ENCODE measurements at places on chromosomes 12 and 14.
A peak's percentile ranks its signal among the peaks of the same experiment; 100 is the strongest.

DNA sequence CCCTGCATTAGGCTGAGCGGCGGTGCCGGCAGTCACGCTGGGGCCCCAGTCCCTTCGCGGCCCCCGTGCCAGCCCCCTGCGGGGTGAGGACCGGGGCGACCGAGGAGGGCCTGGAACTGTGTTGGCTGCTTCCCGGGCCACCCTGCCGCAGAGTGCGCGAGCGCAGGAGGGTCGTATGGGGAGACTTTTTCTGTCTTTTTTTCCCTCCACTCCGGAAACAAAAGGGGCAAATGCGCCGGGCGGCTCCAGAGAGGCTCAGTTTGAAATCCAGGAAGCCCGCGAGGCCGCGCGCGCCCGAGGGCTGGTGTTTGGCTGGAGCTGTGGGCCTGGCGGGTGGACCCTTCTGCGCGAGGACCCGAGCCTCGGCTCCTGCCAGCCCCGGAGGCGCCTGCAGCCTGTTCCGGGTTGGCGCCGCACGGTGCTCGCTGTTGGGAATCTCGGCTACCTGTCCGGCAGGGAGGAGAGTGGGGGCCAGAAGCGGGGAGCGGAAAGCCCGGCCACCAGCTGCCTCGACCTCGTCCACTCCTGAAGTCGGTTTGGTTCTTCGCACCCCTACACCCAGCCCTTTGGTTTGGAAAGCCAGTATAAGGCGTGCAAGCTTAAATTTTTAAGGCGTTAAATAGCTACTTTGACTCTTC lies 638 bp downstream of the PLEKHG3 start:
- DNase-seq: no peak

DNA sequence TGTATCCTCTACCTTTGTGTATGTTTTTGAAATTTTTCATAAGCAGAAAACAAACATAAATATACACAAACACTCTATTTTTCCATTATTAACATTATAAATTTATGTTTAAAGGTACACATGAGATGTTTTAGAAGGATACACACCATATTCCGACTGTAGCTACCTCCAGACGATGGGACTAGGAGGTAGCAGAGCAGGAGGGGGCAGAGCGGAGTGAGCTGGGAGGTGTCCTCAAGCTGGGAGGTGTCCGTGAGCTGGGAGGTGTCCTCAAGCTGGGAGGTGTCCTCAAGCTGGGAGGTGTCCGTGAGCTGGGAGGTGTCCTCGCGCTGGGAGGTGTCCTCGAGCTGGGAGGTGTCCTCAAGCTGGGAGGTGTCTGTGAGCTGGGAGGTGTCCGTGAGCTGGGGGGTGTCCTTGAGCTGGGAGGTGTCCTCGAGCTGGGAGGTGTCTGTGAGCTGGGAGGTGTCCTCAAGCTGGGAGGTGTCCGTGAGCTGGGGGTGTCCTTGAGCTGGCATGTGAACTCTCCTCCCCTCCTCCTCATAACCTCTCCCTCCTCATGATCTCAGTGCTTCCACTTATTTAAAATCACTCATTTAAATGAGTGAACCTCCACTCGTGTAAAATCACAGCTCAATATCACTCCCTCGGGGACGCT lies 346.9 kb upstream of the SFSWAP start:
- no peak for DNase-seq

DNA sequence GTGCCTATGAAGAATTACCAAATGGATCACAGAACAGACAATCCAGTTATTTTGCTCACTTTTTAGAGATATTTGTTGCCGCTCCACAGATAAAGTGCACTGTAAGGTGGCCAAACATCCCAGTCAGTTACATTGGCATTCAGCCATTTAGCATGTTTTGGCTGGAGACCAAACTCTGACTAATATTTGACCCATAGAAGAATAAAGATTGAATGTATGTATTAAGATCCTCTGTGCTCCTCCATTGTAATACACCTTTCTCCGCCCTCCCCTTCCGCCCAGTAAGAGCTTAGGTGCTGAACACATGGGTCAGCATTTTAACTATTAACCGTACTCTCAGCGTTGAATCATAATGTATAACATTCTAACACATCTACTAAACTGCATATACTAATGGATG lies 163.4 kb downstream of the ANO6 start:
- DNase-seq: no peak

DNA sequence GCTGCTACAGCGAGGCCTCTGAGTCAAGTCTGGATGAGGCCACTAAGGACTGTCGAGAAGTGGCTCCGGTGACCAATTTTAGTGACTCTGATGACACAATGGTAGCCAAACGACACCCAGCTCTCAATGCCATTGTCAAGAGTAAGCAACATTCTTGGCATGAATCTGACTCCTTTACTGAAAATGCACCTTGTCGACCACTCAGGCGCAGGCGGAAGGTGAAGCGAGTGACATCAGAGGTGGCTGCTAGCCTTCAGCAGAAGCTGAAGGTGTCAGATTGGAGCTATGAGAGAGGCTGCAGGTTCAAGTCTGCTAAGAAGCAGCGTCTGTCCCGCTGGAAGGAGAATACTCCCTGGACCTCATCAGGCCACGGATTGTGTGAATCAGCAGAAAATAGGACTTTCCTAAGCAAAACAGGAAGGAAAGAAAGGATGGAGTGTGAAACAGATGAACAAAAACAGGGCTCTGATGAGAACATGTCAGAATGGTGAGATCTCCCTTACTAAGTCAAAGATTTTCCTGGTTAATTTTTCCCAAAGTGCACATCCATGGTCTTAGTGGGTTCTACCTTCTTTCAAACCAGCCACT lies 2.9 kb downstream of the GPATCH2L start:
- no peak for DNase-seq

GRCh38 chr12:114440270-114441038 lies 34.5 kb upstream of the TBX5 start:
- DNase-seq: no peak

- no peak for DNase-seq
Measured at GRCh38 chr12:106090591-106091445, 47.9 kb downstream of the NUAK1 start.

GRCh38 chr14:95897280-95897679 lies 20.6 kb downstream of the TUNAR start:
- DNase-seq: no peak

DNA sequence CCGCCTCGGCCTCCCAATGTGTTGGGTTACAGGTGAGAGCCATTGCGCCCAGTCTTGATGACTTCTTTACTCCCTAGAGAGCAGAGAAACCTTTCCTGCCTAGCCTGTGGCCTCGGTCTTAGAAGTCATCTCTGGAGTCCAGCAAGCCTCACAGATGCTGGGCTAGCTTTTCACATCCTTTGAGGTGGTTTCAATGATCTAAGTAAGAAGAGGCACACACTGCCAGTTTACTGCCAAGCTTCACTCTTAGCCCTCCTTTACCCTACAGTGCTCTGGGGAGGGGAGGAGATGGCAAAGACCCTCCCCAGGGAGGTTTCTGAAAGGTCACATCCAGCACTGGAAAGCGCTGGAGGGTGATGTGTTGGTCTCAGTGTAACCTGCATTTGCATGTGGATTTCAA lies 304.8 kb downstream of the PCNX1 start:
- DNase-seq: no peak

GRCh38 chr14:85644211-85644610 lies 114.3 kb downstream of the FLRT2 start:
- DNase-seq: no peak

GRCh38 chr12:10369557-10370415 lies 20.1 kb downstream of the KLRK1 start:
- peak; percentile 63 for DNase-seq

GRCh38 chr14:89249065-89249695 lies 167.9 kb downstream of the FOXN3 start:
- no peak for DNase-seq

DNA sequence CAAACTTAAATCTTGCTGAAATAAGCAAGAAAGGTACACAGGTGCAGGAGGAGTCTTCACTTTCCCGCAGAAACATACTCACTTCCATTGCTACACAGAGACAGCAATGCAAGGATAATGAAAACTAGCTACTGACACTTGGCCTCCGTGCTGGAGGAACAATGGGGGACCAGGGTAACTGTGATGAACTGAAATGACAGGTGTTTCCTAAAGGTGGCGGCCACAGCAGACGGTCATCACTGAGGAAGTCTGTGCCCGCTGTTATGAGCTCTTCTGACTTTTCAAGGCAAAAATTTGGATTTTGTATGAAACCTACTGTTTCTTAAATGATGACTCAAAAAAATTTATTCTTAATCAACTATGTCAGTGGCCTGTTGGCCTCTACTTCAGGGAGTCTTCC lies 189.4 kb downstream of the CACNA1C start:
- no peak for DNase-seq

DNA sequence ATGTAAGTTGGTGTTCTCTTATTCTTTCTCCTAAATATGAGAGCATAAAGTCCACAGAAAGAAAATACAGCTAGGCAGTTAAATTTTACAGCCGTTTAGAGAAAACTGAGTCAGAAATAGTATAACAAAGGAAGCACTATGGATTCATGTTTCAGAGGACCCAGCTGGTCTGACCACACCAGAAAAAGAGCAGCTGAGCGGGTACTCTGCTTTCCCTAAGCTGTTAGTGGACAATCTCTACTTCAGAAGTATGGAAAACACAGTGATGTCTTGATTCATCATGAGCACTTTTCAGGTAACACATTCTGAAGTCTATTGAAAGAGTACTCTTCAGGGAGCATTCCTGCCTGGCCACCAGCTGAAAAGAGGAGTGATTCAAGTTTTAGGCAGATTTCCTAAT lies 12.4 kb downstream of the PPM1H start:
- no peak for DNase-seq

DNA sequence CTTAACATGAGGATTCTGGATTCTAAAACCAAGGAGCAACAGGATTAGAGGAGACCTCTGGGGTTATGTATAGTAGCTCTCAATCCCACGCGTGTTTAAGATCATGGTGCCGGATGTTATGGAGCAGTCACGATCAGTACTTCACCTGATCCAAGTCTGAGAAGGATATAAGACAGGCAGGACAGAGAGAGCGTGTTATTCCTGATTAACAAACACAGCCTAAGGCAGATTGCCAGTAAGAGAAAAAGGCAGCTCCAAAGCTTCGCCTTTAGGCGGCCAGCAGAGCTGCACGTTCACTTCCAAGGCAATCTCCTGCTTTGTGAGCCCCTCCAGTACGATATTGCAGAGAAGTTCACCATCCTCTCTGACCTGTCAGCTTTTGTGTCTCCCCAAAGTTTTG lies 5.5 kb downstream of the SETD3 start:
- no peak for DNase-seq

- DNase-seq: no peak
Measured at GRCh38 chr14:67457782-67458181, 30.7 kb downstream of the TMEM229B start.

GRCh38 chr14:90288651-90289355 lies 32.5 kb downstream of the PSMC1 start:
- no peak for DNase-seq

- no peak for DNase-seq
Measured at GRCh38 chr12:54378796-54379397, 5.6 kb downstream of the ZNF385A start.

- no peak for DNase-seq
Measured at GRCh38 chr14:99699085-99699760, 15.1 kb downstream of the CYP46A1 start.

- DNase-seq: no peak
Measured at GRCh38 chr12:101165319-101165718, 44.7 kb downstream of the SLC5A8 start.

GRCh38 chr12:20740972-20741371 lies 45.8 kb downstream of the SLCO1C1 start:
- no peak for DNase-seq

GRCh38 chr12:74021937-74022336 lies 515.7 kb upstream of the ATXN7L3B start:
- no peak for DNase-seq

- no peak for DNase-seq
Measured at GRCh38 chr12:26643532-26644315, 189.3 kb downstream of the ITPR2 start.

- no peak for DNase-seq
Measured at GRCh38 chr14:24367514-24368211, at the start of gene NFATC4. Gene NFATC4, plus strand, starts transcription at chr14:24368184. Its CDS starts 157 bp downstream, at chr14:24368341.

GRCh38 chr14:77041881-77042545 lies 13.5 kb upstream of the IRF2BPL start:
- DNase-seq: no peak

DNA sequence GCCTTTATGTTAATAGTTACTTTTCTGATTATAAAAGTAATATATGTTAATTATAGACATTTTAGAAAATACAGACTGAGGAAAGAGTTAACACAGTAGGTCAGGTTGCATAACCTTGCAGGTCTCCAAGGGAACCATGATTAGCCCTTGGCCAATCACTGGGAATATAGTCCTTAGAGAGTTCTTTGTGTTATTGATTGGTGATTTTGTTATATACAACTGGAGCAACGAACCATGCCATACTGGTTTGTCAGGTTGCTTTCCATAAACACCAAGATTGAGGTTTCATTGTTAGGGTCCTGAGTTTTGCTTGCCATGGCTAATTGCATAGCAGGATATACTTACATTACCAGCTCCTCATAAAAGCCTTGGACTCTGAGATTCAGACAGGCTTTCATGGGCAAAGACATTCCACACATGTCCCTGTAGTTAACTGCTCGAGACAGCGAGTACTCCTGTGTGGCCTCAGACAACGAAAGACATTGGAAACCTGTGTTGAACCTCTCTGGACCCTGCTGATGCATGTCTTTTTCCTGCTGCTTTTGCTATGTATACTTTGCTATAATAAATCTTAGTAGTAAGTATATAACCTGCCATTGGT lies 33.7 kb downstream of the MAPK1IP1L start:
- no peak for DNase-seq

- no peak for DNase-seq
Measured at GRCh38 chr12:12859690-12860089, 31.7 kb upstream of the GPRC5A start.

GRCh38 chr12:100127766-100128511 lies 14.7 kb downstream of the BLTP3B start:
- peak; percentile 13 for DNase-seq

GRCh38 chr12:76680940-76681339 lies 83.0 kb upstream of the ZDHHC17 start:
- no peak for DNase-seq

GRCh38 chr12:97417568-97418218 lies 44.9 kb upstream of the RMST start:
- no peak for DNase-seq

DNA sequence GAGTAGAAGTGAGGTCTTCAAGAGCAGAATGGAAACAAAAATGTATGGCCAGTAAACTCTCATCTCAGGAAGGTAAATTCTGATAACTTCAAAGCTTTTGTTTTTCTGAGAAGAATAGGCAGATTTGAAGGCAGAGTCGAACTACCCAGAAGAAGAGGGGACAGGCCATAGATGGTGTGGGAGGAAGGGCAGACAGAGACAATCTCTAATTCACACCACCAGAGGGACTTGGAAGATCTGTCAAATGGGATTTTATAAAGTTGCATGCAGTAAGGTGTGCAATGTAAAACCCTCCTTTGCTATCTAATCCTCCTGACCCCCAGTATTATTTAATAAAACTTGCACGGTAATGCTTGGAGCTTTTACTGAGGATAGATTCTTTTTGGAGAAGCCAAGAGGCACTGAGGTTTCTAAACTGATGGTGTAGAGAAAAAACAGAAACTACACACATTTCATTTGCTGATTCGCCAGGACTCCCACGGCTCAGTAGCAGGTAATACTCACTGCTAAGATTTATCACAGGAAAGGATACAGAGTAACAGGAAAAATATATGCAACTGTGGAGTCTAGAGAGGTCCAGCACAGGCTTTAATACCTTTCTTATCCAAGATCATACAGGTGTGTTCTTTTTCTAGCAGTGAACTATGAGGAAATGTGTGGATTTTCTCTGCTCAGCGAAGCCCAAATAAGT lies 18.3 kb downstream of the SLC38A2 start:
- no peak for DNase-seq
